ENCODE measurements at places on chromosomes 6 and 20.

GRCh38 chr6:7566617-7567173, 23.3 kb upstream of the SNRNP48 start:
- no peak for DNase-seq

DNA sequence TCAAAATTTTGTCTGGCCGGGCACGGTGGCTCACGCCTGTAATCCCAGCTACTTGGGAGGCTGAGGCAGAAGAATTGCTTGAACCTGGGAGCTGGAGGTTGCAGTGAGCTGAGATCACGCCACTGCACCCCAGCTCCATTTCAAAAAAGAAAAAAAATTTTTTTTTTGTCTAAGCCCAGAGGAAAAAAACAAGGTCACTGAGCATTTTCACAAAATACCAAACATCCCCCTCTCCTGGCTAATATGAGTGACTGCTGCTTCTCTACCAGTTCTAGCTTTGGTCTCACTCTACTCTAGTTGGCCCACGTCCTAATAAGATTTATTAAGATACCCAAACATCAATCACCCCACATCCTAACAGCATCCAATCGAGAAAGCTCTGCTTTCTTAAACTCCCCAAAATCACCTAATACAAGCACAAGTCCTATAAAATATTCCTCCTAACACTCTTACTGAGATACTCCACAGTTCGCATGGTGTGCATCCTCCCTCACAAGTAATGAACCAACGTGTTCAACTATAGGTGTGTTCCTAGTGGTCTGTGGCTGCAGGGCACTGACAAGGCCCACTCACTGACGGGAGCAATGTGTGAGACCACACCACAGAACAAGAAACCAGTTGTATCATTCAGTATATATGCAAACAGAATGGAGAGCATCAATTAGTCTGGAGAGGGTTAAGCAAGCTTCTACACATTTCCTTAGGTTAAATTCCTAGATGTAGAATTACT, 64.2 kb downstream of the FKBP5 start:
- peak; percentile 23 for DNase-seq

DNA sequence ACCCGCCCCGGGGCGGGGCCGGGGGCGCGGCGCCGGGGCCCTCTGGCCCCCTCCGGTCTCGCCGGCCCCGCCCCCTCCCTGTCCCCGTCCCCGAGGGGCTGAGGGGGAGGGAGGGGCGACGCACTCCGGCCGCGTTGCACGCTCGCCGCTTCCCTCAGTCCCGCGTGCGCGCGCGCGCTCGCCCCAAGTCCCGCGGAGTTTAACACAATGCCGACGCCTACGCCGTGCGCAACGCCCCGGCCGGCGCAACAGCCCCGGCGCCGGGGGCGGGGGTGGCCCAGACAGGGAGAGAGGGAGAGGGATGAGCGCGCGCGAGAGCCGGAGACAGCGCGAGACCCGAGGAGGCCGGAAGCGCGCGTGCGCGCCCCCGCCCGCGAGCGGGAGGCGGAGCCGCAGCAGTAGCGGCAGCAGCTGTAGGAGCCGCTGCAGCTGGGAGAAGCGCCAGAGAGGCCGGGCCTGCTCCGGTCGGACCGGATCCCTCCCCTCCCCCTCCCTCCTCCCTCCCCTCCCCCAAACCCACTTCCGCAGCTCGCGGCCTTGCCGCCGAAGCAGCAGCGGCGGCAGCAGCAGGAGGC, 996 bp downstream of the ZBTB2 start:
- DNase-seq, result peak; percentile 100

- no peak for DNase-seq
Observed at GRCh38 chr6:41502917-41503671, 43.1 kb upstream of the FOXP4 start.

- no peak for DNase-seq
Observed at GRCh38 chr20:43579861-43580793, 10.6 kb upstream of the IFT52 start.

GRCh38 chr6:46376562-46377061, 114.6 kb downstream of the RCAN2 start:
- no peak for DNase-seq

GRCh38 chr6:130473886-130474285, 108.1 kb downstream of the TMEM200A start:
- peak; percentile 92 for DNase-seq

DNA sequence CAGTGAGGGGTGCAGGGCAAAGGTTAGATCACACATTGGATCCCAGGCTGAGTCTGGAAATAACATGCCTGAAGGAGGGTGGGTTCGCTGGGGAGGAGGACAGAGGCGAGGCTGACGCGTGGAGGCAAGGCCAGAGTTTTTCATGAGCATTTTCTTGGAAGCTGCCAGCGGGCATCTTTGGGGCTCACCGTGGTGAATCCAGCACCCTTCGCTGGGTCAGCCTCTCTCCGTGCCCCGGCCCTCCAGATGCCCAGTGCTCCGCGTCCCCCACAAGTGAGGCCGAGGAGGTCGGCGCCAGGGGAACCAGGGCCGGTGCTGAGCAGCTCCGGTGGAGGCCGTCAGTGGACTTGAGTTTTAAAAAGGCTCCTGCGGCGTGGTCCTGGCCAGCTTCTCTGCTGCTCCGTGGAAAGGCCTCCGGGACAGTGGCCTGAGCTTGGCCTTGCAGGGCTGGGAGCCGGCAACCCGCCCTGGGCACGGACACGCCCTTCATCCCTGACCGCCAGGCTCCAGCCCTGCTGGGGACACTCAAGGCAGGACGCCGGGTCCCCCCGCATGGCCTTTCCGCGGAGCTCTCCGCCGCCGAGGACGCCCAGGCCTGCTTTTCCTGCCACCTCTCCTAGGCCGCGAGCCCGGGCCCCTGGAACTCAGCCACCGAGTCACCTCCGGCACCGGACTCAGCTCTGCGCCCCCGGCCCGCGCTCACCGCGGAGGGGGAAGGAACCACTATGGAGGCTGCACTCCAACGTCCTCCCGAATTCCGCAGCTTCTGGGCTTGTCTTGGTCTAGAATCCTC, 114.3 kb downstream of the THBS2 start:
- DNase-seq, result no peak

All from EL (cell line).